ENCODE measurements at places on chromosomes 12 and 14.

GRCh38 chr14:94685681-94686485, 73.7 kb downstream of the SERPINA3 start:
- DNase-seq, result no peak

- no peak for DNase-seq
Observed at GRCh38 chr14:68730348-68730747, 62.5 kb downstream of the ZFP36L1 start.

- no peak for DNase-seq
Observed at GRCh38 chr12:49621651-49622500, 1.5 kb upstream of the PRPF40B start.

GRCh38 chr14:62081012-62081612, 318.9 kb downstream of the SNAPC1 start:
- no peak for DNase-seq

GRCh38 chr12:25293653-25294052, 42.9 kb upstream of the KRAS start:
- DNase-seq, result no peak
